ENCODE measurements at places on chromosomes 2 and 18.

GRCh38 chr2:44656460-44656859 lies 285.0 kb upstream of the SIX3 start:
- DNase-seq = no peak

- no peak for DNase-seq
These were observed 47.8 kb upstream of the C2orf74 start for GRCh38 chr2:61114147-61114546.

GRCh38 chr18:36402765-36403396 lies 105.4 kb downstream of the FHOD3 start:
- DNase-seq = no peak

GRCh38 chr2:105490204-105490603 lies 91.4 kb upstream of the FHL2 start:
- no peak for DNase-seq

- DNase-seq = no peak
These were observed 2.3 kb upstream of the SPRED2 start for GRCh38 chr2:65434592-65435241.

DNA sequence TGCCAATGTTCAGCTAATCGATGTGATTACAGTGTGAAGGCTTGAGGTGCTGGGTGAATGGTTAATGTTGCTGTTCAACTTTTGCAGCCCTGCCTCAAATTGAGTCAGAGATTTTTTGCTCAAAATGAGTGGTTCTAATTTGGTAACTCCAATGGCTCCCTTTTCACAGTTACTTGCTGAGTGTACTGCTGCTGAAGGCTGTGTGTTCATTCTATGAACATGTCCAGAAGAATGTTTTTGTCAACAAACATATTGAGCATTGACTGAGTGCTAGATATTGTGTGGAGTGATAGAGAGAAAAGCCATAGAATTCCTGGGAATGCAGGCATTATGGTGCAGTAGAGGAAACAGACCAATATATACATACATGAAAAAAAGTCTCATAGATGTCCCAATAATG lies 39.0 kb upstream of the TCF4 start:
- DNase-seq = no peak

- DNase-seq = no peak
These were observed 25.2 kb downstream of the EIF2AK3 start for GRCh38 chr2:88602022-88602421.

GRCh38 chr2:62204998-62205496 lies 9.1 kb downstream of the B3GNT2 start:
- DNase-seq = no peak

GRCh38 chr2:239673641-239674040 lies 272.8 kb upstream of the HDAC4 start:
- DNase-seq = no peak

DNA sequence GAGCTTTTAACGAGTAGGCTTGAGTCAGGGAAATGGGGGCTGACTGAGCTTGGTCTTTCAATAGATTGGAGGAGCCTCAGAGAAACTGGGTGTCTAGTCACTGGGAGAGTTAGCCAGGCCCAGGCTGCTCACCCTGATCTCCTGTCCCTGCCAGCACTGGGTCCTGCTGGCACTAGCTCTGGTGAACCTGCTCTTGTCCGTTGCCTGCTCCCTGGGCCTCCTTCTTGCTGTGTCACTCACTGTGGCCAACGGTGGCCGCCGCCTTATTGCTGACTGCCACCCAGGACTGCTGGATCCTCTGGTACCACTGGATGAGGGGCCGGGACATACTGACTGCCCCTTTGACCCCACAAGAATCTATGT lies 720 bp downstream of the KRTCAP3 start:
- no peak for DNase-seq

DNA sequence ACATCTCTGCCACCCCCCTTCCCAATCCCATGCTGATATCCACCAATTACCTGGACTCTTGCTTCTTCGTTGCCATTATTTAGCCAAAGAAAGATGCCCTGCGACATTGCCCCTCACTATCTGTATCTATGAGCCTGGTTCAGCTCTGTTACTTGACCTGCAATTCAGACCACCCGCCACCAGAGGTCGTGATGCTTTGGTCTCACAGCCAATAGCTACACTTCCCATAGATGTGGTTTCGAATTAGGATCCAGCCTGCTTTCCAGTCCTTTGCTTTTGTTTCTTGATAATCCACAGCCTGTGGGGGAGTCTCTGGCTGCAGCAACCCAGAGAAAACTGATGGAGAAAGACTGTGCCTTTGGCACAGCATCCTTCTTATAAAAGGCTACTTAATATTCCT lies 239.4 kb downstream of the KLHL29 start:
- DNase-seq = no peak

GRCh38 chr2:28325567-28326468 lies 66.8 kb upstream of the FOSL2 start:
- no peak for DNase-seq

- DNase-seq = no peak
These were observed 19.4 kb upstream of the ZSWIM2 start for GRCh38 chr2:186868344-186868743.

- DNase-seq = no peak
These were observed 55.9 kb downstream of the COPS8 start for GRCh38 chr2:237141571-237142051.

DNA sequence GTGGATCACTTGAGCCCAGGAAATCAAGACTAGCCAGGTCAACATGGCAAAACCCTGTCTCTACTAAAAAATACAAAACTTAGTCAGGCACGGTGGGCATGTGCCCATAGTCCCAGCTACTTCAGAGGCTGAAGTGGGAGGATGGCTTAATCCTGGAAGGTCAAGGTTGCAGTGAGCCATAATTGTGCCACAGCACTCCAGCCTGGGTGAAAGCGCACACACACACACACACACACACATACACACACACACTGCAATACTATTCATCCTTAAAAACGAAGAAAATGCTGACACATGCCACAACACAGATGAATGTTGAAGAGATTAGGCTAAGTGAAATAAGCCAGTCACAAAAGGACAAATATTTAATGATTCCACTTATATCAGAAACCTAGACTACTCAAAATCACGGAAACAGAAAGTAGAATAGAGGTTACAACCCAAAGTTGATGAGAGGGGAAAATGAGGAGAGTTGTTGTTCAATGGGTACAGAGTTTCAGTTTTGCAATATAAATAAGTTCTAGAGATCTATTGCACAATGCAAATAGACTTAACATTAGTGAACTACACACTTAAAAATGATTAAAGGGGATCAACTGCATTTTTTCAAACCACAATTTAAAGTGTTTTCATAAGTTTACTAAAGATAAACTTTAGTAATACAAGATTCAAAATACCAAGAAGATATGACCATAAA lies 114.5 kb downstream of the USP34 start:
- DNase-seq = no peak

- DNase-seq = no peak
These were observed 44.9 kb upstream of the SNTG2 start for GRCh38 chr2:905833-906140.

GRCh38 chr2:40093021-40093675 lies 314.1 kb upstream of the THUMPD2 start:
- DNase-seq = no peak

GRCh38 chr18:43192408-43192807 lies 76.9 kb upstream of the RIT2 start:
- DNase-seq = no peak

DNA sequence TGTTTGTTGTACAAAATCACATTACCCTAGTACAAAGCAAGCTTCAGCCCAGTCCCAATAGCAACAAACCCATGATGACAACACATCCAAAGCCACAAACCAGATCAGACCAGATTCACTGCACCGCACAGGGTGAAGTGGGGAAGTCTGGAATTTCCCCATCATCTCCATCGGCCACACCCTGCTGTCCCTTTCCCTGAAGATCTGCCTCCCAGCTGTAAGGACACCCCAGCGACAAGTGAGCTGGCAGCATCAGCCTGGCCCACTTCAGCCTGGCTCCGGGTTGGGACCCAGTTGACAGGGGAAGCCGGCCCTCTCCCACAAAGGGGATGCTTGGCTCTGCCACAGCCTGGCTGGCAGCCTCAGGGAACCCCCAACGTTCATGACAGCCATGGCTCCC lies 207.6 kb downstream of the MGAT5 start:
- DNase-seq = no peak

DNA sequence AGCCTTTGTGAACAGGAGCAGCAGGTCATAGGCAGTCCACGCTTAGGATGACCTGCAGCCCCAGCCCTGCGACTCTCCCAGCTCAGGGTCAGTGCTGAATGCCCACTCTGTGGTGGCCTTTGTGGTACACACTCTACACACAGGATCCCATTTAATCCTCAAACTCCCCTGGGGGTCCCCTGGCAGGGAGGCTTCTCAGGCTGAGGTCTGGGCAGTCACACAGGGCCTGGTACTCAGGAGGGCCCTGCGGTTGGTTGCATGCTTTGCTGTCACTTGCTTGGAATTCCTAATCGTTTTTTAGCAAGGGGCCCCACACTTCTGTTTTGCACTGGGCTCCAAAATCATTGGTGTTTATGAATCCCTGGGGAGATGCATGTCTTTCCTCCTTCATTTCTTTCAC lies 113.0 kb downstream of the EML6 start:
- no peak for DNase-seq

DNA sequence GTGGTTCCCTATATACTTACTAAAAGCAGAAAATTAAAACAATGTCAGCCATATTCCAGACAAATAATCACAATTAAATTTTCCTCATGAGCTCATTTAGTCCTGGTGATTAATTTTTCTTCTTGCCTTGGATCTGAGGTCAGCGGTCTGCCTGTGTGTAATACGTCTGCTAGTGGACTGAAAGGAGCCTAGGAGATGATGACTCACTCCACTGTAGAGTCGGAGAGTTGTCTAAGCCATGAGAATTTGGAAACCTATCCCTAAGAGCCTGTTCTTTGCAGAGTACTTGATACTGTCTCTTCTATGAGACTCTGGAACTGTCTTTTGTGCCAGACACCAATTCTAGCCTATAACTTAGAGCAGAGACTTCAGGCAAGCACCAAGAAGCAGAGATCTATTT lies 94.2 kb upstream of the RAB27B start:
- no peak for DNase-seq

DNA sequence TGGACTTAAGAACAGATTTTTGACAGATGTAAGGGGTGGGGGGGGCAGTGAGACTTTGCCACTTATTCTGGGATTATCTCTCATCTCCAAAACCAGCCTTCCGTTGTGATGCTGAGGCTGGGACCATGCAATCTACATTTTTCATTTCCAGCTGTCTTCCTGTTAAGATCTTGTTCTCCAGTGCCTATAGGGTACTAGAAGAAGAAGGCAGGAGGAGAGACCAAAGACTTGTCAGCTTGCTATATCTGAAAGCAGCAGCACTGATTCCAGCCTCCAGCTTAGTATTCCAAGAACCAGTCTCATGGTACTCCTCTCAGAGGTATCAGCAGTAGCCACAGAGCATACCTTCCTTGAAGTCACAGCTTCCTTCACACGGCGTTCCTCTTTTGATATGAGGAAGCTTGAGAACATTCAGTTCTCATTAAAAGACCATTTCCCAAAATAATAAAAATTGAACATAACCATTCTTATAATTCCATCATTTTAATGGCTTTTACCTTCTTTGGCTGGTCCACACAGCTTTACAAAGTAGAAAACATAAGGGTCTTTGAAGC lies 49.8 kb downstream of the USP34 start:
- DNase-seq = no peak

DNA sequence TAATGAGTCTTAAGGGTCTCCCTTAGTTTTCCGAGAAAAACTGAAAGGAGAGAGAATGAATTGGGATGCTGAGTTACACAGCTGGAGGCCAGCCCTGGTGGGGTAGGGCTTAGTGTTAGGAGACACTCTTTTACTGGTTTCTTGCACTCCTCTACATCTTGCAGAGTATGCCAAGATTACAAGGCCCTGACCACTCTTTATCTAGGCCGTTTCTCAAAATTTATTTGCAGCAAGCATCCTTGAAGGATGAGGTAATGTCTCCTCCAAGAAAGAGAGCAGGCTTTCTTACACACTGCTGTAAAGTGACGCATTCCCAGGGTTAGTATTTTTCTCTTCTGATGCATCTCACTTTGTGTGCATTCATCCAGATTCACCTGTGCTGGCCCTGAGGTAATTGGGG lies 166.2 kb downstream of the TDRD15 start:
- no peak for DNase-seq

DNA sequence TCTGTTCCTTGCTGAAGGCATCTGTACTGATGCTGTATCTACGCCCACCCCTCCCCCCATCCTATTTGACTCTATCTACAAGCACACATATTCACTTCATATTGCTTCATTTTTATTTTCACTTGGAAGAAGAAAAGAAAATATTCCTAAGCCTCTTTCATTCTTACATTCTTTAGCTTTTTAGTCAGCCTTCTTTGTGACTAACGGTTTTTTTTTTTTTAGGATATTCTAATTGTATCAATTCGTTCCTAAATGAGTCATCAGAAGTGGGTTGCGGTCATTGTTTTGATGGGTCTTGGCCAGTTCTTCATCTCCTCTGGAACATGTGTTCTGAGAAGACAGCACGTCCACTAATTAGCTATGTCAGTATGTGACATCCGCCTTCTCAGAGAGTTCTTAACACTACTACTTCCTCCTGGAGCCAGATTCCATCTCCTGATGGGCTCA lies 88.7 kb downstream of the MYO1B start:
- DNase-seq = no peak

DNA sequence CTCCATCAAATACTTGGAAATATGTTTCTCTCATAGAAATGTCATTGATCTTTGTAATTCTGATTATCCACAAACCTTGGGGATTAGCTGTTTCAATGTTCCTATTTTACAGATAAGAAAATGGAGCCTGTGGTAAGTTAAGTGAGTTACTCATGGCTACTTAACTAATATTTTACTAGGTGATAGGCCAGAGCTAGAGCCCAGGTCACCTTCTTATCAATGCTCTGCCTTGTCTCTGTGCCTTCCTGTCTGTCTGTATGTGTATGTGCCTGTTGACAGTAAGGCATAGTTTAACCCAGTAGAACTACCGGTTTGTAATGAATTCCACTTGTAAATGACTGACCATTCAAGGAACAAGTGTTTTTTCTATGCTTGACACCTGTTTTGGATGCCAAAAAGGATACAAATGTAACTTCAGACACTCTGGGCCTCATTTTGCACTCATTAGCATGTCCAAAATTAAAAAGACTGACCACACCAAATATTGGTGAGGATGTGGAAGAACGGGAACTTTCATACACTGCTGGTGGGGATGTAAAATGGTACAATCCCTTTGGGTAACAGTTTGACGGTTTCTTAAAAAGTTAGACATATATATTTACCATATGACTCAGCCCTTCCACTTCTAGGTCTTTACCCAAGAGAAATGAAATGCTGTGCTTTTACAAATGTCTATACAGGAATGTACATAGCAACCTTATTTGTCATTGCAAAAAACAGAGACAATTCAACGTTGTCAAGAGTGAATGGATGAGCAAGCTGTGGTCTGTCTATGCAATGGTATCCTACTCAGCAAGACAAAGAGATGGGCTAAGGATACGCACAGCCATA lies 19.6 kb upstream of the IL1A start:
- DNase-seq = no peak

Measured in NCI-H1417 treated with DMSO at 0.1 percent for 48 hours (cell line).